Renal pelvis (tissue), 12 donors: ENCODE measurements at places on chromosomes 2 and 18.

- DNase-seq, result no peak
Measured at GRCh38 chr2:12555012-12555645, 161.6 kb upstream of the TRIB2 start.

DNA sequence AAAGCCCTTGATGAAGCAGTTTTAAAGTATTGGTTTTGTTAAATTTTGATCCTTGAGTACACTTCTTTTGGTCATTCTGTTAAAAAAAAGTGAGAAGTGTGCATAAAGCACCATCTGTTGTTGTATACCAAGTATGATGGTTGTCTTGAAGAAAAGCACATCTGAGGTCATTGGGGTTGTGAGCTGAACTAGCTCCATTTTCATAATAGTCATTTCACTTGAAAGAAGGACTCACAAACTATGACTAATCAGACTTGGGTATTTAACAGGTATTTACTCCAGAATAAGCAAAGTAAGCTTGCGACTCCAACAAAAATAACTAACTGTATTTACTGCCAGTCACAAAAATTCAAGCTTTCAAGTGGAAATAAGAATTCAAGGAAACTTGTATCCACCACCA lies 35.1 kb downstream of the CHN1 start:
- no peak for DNase-seq

DNA sequence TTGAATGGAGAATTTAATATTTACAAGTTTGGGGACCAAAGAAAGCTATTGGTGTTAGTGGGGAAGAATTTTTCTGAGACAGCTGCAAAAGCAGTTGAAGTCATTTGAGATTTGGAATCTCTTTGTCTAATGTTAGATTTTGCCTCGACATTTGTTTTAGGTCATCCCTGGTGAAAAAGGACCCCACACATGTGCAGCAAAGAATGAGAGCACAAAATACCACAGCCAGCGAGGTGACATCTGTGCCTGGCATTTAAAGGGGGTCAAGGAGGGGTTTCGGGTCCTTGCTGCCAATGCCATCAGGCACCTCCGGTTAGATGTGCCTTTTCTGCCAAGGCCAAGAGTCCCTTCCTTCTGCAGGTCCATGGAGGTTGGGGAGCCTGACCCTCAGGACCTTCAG lies 173.3 kb downstream of the TRIB2 start:
- DNase-seq, result no peak

- no peak for DNase-seq
Measured at GRCh38 chr2:56169521-56169920, 14.3 kb upstream of the CCDC85A start.

DNA sequence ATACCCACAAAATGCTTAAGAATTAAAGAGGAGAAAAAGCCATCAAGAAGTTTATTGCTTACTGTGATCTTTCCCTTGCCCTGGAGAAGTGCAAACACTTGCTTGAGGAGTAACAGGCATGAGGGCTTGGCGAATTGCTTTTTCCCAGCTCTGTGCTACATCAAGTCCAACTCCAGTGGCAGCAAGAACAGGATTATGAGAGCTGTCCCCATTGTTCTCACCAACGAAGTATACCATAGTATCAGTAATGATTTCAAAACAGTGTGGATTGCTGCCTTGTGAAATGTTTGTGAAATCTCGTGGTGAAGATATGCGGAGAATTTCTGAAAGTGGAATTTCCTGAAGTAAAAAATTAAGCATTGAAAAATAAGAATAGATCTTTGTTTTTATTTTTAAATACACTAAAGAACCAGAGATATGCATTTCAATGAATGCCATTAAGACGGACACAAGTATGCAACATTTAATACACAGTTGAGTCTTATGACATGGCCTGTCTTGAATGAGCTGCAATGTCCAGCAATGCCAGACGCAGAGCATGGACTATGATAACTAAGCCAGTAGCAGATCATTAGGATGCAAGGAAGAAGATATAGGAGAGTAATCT lies 43.0 kb downstream of the NDUFAF7 start:
- no peak for DNase-seq

- no peak for DNase-seq
Measured at GRCh38 chr18:63302220-63302619, 17.3 kb downstream of the BCL2 start.
